ENCODE measurements at places on chromosomes 4 and X.

DNA sequence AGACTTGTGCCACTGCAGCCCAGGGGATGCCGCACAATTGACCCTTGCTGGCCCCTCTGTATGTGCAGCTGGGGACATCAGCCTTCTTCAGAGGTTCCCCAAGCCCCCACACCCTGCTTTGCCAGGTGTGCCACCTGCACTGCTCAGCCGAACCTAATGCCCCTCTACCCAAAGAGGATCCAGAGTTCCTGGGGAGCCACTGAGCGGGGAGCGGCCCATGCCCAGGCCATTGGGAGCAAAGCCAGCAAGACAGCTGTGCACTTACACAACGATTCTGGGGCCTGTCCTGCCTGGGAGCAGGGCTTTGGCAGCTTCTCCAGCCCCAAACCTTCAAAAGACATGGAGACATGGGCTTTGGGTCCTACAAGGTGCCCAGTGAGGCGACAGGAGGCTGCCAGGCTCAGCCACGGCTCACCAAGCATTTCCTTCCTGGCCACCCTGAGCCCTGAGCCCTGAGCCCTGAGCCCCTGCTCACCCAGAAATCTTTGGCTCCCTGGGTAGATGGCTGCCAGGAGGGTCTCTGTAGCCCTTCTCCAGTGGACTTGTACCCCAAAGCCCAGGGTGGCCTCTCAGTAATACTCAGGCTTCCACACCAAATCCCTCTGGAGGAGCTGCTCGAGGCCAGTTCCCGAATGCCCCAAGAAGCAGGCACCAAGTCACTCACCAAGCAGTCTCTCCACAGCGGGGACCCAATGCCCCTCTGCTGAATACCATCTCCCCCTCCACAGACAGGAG is 13.0 kb downstream of the PNMA6E start:
- no peak for DNase-seq

- DNase-seq, result no peak
Observed at GRCh38 chr4:158770671-158771070, 1.8 kb downstream of the FNIP2 start.

DNA sequence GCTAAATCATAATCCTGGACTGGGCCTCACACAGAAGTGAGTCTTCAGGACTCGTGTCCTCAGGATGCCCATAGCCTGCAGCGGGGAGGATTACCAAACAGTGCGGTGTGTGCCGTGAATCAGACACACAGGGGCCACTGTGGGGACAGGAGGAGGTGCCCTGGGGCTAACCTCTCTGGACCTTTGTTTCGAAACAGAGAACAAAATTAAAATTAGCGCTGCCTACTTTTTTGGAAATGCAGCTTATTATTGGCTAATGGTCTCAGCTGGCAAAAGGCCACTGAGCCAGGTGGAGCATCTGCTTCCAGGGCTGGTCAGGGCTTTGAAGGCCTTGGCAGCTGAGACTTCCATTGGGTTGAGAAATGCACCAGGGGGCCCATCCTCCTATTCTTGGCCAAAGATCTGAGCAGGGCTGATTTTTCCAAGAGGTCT is 236.2 kb downstream of the EVC2 start:
- no peak for DNase-seq

GRCh38 chr4:128565565-128566186 is 243.8 kb upstream of the JADE1 start:
- no peak for DNase-seq

DNA sequence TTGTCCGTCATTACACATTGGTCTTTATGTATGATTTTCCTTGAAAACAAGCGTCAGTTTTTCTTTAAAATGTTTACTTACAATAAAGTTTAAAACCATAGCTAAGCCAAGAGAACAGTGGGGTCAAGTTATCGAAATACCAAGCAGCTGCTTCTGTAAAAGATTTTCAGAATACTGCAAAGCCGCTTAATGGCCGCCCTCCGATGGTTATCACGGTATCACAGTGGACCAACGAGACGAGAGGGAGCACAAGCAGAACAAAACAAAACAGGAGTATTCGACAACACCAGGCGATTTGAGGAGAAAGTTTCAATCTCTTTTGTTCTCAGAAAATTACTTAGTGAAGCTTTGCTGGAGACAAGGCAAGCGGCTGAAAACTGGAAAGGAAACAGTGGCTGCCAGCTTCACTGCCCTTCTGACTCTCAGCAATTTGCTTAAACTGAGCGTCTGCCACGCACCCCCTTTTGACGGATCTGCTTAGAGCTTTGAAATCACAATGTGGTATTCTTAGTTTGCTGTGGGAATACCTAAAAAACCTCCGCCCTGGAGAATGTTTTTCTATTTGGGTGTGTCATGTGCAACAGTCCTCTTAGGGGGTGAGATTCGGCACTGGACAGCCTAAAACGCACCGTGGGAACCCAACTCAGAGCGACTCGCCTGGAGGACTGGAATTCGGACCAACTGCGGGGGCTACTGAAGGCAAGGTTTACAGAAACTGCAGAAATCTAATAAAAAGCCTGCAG is 199.8 kb downstream of the NSUN7 start:
- no peak for DNase-seq

DNA sequence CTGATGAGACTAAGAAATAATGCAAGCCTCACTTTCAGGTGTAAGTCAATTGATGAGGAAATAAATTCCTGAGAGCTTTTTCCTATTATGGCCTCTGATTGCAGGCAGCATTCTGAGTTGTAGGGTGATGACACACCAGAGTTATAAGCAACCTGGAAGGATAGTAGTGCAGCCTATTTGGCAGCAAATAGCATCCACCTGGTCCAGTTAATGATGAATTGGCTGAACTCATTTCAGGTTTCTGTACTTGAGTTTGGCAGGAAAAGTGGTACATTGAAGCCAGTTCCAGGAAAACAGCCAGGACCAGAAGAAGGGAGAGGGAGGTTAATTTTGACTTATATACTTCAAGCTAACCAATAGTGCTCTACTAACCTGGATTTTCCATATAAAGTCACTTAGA is 316.8 kb downstream of the NAF1 start:
- DNase-seq, result no peak
